ENCODE measurements at places on chromosomes 2 and 18. TPM values are rescaled to one million over a fixed set of nuclear protein-coding genes. Genes with fewer than 3 reads are reported as not detected.

The EGR4 gene
- not detected for total RNA-seq

DNA sequence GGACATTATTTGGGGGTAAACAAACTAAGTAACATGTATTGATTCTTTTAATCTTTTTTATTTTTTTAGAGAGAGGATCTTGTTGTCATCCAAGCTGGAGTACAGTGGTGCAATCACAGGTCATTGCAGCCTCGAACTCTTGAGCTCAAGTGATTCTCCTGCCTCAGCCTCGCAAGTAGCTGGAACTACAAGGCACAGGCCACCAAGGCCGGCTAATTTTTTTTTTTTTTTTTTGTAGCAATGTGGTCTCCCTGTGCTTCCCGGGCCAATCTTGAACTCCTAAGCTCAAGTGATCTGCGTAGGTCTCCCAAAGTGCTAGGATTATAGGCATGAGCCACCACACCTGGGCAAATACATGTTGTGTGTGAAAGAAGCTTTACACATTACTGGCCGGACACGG lies 29.6 kb downstream of the OLA1 start:
- no peak for ATAC-seq

- no peak for ATAC-seq
Observed at GRCh38 chr18:58552057-58552461, 76.8 kb downstream of the ALPK2 start.

DNA sequence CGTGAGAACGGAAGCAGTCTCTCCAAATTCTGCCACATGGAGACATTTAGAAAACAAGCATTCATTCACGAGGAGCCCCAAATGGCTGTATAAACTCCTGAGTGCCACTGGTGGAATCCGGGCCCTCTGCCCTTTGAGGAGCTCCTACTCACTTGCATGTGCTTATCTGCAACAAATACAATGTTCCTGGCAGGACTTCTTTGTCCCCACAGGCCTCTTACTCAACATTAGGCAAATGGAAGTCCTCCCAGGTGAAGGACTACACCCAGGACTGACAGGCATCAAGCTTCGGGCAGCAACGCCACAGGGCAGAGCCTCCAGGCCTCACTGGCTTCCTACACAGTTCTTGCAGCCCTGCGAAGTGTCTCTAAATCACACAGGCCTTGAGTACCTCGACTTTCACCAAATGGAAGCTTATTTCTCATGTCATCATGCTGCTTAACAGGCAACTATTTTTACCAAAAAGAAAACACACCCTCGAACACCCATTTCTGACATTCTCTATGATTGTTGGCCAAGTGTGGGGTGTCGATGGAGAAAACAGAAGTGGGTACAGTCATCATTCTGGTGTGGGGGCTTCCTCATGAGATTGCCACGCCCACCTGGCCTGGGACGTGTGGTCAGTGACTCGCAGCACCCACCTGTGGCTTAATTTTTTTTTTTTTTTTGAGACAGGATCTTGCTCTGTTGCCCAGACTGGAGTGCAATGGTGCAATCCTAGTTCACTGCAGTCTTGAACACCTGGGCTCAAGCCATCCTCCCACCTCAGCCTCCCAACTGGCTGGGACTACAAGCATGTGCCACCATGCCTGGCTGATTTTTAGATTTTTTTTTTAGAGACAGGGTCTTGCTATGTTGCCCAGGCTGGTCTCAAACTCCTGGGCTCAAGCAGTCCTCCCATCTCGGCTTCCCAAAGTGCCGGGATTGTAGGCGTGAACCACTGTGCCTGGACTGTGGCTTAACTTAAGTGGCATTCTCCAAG lies 186.8 kb upstream of the GLI2 start:
- ATAC-seq = no peak

DNA sequence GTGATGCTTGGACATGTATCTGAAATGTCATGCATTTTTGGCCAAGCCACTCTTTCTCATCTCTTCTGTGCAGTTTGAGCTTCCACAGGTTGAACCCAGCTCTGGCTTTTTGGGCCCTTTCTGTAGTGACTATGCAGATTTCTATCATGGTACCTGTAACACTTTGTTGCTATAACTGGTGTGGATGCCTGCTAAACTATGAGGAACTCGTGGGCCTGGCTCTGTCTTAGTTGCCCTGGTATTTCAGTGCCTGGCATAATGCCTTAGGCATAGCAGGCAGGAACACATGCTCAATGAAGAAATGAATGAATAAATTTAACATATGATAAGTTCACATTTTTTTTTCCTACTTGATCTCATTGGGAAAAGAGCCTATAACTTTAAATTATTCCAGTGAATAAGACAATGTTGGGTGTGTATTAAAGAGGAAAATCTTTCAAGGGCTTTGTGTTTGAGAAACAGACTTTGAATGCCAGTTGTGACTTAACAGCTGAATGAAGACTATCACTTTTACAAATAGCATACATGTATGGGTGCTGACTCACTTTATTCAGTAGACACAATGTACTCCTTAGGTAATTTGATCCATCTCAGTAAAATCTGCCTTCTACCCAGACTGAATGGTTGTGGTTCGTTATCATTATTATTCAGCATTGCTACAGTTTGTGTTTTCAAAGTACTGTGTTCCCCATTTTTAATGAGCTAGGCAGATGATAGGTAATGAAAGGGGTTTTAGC lies 86.4 kb upstream of the MAP4K3 start:
- ATAC-seq = no peak

- ATAC-seq = peak; percentile 43
Observed at GRCh38 chr2:196331143-196331542, 159.8 kb upstream of the STK17B start.

DNA sequence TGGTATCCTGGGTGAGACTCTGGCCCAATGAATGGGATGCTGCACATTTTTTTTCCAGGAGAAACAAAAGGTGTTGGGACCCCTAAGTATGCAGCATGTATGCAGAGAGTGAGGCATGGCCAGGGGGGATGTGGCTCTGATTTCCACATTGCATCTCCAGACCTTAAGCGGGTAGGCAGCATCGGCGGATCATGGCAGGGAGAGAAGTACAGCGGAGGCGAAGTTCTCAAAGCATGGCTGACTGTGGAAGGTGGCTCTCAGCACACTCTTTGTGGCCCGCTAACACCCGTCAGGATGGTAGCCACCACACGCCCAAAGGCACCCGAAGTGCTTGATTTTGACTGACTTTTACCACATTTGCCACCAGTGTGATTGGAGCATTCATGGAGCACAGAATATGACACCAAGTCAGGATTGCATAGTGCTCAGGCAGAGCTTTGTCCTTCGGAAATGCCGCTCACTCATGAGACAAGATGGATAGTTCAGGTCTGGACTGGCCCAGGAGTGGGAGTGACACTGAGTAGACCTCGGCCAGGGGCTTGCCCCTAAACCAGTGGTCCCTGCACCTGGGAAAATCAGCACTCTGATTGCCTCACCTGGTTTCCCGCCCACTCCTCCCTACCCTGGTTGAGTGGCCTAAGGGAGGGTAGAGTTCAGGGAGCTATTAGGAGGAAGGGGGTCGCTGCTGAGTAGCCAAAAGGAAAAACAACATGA lies 14.2 kb downstream of the INPP4A start:
- ATAC-seq = no peak

DNA sequence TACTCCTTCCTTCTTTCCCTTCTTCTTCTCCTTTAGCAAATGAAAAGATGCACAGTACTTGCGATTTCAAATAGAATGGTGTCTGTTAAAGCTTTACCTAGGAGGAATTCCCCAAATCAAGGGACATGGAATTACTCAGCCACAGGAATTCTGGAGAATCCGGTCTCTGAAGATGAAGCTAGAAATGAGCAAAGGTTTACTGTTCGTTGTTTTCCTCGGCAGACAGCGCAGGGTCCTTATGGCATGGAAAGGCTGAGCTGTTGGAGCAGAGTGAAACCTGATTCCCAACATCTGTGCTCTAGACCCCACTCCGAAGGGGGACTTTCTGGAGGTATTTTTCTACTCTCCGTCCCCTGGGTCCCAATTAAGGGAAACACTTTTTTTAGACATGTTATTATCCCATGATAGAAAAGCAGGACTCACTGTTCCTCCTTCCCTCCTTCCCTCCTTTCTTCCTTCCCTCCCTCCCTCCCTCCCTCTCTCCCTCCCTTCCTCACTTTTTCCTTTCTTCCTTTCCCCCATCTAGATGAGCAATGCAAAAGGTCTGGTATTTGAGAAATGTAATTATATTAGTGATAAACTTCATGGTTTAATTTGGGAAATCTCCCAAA lies 47.1 kb downstream of the CDCA7 start:
- peak; percentile 30 for ATAC-seq

GRCh38 chr2:29375843-29376242 lies 260.6 kb downstream of the CLIP4 start:
- no peak for ATAC-seq

Data from gastroesophageal sphincter (tissue), 4 donors.